ENCODE measurements at places on chromosomes 2 and 18.

- no peak for DNase-seq
These were observed 112.7 kb upstream of the PTPRM start for GRCh38 chr18:7454429-7454828.

GRCh38 chr18:47794725-47795433, 135.6 kb downstream of the SMAD2 start:
- no peak for DNase-seq

DNA sequence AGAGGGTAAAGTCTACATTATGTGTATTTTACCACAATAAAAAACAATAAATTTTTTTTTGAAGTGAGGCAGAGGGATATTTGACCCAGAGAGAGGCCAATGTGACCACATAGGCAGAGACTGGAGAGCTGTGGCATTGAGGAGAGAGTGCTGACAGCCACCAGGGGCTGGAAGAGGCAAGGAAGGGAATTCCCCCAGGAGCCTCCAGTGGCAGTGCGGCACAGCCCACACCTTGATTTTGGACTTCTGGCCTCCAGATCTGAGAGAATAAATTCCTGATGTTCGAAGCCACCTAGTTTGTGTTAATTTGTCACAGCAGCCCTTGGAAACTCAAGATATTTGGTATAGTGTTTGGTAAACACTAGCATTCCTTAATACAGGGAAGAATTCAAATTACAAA, 22.7 kb downstream of the ANKRD29 start:
- no peak for DNase-seq

- no peak for DNase-seq
These were observed 116.5 kb downstream of the ATP9B start for GRCh38 chr18:79185648-79186047.

DNA sequence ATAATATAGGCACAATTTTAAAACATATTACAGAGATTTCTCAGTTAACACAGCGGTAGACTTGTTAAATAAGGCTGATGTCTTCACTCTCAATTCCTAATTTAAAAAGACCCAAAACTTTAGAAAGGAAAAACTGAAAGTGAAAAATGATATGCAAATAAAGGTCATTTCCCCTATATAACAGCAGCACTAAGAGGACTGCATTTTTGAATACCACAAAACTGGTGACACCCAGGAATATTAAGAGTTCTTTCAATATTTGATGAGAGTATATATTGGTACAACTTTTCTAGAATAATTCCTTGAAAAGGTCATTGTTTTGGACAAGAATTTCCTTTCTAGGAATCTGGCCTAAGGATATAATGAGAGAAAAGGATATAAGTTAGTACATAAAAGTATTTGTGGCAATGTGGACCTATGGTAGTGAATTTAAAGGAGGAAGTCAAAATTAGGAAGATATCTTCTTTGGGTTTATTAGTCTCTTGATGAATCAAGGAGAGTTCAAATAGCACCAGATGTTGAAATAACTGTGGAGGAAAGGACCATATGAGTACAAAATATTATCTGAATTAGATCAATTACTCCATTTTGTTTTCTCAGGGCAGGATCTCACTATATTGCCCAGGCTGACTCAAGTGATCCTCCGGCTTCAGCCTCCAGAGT, 70.3 kb downstream of the TMEM237 start:
- DNase-seq: no peak

- DNase-seq: no peak
These were observed 107.5 kb downstream of the STK39 start for GRCh38 chr2:168139852-168140251.

- no peak for DNase-seq
These were observed 33.0 kb upstream of the IER3IP1 start for GRCh38 chr18:47209171-47209570.
